ENCODE measurements at places on chromosomes 3 and 15.
A peak's percentile ranks its signal among the peaks of the same experiment; 100 is the strongest.

DNA sequence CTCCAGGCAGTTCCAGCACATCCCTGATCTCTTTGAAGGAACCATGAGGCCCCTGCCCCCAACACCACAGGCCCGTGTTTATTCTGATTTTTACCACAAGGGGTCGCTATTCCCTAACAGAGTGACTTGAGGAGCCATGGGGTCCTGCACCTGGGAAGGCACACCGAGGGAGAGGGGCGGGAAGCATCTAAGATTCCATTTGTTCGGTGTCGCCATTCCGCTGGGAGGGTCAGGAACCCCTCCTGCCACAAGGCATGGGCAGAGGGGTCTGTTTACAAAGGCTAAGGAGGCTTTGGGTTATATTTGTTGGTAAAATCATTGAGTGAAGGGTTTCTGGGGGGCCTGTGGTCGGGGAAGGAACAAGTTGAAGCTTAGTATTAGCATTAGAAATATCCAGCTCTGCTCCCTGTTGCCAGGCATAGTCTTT, 77.1 kb downstream of the WDR76 start:
- peak; percentile 88 for DNase-seq

DNA sequence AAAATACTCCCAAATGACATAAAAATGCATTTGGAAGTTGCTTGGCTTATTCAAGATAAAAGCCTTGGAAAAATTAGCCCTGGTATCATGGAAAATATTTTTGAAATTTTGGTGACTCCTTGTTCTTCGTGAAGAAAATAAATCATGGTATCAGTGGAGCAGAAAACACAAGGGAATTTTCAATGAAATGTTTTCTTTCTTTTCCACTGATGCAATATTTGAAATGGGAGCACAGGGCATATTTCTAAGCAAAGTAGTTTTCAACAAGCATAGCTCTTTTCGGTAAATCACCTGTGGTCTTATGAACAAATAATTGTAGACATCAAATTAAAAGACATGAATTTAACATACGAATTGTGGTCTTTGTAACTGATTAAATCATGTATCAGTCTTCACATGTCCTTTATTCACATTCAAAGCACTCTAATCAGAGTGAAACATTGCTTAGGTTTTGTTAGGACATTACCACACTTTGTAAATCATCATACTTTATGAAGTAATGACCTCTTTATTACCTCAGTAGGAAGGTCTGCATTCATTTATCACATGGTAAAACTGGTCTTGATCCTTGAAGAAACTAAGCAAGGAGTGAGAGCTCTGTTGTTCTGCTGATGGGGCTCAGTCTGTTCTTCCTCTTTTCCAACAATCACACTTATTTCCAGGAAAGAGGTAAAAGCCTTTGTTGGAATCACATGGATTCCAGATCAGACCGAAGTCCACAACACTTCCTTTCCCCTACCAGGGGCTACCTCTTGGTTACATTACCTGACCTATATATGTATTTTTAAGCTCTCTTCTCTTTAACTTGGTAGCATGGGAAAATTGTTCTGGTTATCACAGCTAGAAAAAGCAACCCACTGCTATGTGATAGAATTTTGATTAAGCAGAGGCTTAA, 413.5 kb upstream of the THBS1 start:
- DNase-seq, result no peak

DNA sequence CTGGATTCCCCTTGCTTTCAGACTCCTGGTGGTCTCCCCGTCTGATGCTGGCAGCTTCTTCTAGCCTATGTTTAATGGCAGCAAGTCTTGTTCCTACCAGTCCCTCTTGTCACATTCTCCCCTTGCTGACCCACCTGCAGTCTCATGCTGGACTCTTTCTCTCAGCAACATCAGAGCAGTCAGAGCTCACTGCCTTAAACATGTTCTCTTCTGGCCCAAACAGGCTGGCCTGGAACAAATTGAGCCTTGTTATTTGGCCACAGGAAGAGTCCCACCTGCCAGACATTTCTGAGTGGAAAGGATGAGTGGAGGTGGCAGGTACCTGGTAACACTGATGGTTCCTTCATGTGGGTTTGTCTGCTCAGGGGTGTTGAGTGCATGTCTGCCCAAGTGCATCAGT, 59.2 kb upstream of the APEH start:
- DNase-seq, result no peak

- DNase-seq, result no peak
Measured at GRCh38 chr15:33638453-33638852, 327.7 kb downstream of the RYR3 start.

DNA sequence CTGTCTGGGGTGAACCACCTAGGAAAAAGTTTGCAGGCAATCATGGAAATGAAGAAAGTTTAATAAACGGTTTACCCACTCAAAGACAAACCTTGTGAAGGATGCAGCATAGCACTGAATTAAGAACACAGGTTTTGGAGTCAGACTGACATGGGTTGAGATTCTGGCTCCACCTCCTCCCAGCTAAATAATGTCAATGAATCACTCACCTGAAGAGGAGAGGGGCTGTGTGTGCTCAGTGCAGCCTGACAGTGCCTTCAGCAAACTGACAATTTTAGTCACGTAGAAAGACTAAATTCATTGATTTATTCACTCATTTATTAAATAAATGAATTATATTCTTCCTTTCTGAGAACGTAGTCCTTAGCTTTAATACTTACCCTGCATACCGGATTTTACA, 18.9 kb downstream of the NR1I2 start:
- no peak for DNase-seq

GRCh38 chr3:189058071-189058470, 113.7 kb upstream of the TPRG1 start:
- DNase-seq, result no peak

- no peak for DNase-seq
Measured at GRCh38 chr3:63685340-63685739, 32.9 kb downstream of the SNTN start.

GRCh38 chr15:60994963-60995475, 234.1 kb downstream of the RORA start:
- DNase-seq, result no peak
